ENCODE measurements at places on chromosomes 4 and X.

DNA sequence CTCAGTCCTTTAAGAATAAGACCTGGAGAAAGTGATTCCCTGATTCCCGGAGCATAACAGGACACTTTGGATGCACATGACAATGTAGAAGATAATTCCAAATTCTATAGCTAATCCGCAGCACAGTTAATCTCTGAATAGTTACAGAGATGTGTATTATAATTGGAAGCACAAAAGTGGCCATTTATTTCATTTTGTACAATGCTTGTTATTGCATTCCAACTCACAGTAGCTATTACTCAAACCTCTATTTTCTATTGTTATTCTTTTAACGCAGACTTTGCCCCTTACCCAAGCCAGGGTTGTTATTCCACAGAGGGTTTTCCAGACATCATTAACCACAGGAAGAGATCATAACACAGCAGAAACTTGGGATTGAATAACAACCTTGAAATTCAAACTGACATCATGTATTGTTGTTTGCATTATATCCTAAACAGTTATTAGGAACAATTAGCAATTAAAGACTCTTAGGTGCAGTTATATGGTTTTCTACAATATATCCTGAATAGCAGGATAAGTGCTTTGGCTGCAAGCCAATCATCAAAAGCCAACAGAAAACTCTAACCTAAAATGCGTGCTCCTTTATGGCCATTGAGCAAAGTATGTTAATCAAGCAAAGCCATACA, 984.0 kb upstream of the TENM3 start:
- no peak for DNase-seq

DNA sequence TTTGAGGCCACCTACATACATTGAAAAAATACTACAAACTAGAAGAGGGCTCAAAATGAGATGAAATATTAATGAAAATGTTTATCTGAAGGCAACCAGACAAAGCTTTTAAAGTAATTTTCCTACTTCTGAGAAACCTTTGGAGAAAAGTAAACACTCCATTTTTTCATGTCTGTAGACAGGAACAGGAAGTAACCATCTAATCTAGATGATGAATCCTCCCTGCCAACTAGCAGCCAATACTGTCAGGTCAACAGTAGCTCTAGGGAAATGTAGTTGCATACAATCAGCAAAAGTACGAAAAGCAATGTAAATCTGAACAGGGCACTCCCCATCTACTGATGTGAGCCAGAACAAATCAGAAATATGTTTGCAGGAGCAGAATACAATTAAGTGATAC, 49.0 kb downstream of the AMMECR1 start:
- no peak for DNase-seq

DNA sequence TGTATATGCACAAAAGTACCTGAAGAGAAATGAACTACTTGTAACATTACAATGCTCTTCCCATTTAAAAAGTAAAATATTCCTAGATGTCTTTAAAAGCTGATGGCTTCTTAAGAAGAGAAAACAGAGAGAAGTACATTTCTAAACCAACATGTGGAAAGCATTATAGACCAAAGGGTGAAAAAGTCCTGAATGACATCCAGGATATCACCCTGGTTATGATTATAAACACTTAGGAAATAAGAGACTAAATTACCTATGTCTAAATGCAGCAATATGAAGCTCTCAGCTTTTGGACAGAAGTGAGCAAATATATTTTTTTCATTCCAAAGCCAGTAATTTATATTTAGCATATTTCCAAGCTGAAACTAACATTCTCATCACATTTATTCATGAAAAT, 21.7 kb upstream of the EGFL6 start:
- DNase-seq, result no peak

- DNase-seq, result no peak
Measured at GRCh38 chr4:169384779-169385178, 114.0 kb upstream of the SH3RF1 start.

DNA sequence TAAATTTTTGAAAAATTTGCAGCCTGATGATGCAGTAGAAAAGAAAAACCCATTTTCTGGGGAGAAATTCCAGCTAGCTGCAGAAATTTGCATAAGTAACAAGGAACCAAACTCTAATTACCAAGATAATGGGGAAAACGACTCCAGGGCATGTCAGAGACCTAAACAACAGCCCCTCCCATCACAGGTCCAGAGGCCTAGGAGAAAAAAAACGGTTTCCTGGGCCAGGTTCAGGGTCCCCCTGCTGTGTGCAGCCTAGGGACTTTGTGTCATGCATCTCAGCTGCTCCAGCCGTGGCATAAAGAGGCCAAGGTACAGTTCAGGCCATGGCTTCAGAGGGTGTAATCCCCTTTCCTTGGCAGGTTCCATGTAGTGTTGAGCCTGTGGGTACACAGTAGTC, 733.7 kb upstream of the CT83 start:
- no peak for DNase-seq

DNA sequence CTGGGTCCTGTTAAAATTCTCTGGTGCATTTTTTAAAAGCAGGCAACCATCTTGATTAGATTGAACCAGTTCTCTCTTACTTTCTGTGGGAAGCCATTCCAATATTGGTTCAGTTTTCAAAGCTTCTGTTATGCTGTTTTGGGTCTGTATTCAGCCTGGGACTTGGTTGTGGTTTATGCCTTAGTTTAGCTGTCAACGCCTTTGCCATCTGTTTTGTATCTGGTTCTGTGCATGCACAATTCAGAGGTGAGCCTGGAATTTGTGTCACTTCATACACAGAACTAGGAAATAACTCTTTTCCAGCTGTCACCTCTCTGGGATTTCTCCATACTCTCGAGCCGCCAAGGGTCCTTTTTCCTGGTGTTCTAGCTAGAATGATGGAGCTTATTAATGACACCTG, 46.2 kb downstream of the STAP1 start:
- DNase-seq, result no peak

- DNase-seq, result no peak
Measured at GRCh38 chrX:123487669-123488068, 245.2 kb downstream of the THOC2 start.

DNA sequence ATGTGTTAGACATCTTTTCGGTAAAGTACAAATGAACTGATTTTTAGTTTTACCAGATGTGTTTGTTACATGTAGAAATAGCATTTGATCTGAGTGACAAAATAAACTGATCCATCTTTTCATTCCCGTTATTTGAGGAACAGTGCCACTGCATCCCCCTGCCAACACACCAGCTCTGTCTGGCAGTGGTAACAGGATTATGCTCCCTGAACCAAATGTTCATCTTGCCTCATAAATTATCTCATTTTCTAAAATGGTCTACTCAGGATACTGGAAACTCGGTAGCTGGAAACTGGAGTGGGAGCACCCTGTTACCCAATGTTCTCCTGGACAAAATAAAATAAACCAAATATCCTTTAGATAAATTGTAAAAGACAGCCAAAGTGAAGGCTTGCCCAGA, 171.6 kb downstream of the FAT4 start:
- no peak for DNase-seq

- no peak for DNase-seq
Measured at GRCh38 chr4:85672116-85672515, 197.2 kb downstream of the ARHGAP24 start.

- DNase-seq, result no peak
Measured at GRCh38 chrX:143757887-143758286, 37.3 kb upstream of the SPANXN2 start.

DNA sequence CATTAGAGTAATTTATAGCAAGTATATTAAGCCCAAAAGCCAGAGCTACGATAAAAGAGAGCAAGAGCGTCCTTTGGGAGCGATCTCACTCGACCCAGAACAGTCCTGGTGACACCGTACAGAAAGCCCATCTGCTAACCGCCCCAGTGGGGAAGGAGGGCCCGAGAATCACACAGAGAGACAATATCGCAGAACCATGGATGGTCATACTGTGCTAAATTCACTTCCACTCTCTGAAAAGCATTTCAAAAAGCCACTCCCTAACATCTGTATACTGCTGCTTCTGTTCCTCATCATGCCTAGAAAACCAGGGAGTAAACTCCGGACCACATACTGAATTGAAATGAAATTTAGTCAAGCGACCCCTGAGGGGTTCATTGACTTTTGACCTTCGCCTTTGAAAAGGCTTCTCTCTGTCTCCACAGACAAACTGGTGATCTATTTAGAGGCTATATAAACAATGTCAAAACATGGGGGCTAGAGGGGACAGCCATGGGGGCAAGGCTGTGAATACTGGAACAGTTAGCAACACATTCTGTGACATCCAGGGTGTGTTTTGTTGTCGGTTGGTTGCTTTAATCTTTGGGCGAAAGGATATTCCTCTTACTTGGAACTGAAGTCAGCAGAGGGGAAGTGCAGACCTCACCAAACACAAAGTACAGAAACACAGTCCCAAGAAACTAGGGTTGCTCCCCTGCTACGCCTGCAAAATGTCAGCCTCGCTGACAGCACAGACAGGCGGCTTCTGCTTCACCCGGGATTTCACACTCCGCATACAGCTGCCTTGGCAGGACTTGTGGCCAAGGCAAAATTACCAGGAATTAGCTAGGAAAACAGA, 129.0 kb upstream of the RASGEF1B start:
- no peak for DNase-seq

DNA sequence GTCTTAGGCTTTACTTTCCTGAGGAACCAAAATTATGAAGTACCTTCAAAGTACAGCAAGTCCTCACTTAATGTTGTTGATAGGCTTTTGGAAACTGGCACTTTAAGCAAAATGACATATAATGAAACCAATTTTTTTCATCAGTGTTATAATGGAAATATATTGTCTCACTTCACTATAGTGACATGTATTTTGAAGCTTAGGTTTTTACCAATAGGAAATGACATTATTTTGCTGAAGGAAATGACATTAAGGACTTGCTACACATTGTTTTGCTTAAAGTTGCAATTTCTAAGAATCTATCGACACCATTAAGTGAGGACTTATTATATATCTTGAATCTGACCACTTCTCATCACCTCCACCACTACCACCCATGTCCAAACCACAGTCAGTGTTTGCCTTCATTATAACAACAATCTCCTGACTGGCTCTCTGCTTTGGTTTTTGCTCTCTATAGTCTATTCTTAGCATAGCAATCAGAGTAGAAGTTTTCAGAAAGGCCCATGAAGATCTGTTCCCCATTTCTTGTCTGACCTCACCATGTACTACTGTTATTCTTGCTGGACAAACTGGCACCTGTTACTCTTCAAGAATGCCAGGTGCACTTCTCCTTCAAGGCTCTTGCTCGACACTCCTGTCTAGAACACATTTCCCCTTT, 311.2 kb downstream of the BMPR1B start:
- DNase-seq, result no peak

DNA sequence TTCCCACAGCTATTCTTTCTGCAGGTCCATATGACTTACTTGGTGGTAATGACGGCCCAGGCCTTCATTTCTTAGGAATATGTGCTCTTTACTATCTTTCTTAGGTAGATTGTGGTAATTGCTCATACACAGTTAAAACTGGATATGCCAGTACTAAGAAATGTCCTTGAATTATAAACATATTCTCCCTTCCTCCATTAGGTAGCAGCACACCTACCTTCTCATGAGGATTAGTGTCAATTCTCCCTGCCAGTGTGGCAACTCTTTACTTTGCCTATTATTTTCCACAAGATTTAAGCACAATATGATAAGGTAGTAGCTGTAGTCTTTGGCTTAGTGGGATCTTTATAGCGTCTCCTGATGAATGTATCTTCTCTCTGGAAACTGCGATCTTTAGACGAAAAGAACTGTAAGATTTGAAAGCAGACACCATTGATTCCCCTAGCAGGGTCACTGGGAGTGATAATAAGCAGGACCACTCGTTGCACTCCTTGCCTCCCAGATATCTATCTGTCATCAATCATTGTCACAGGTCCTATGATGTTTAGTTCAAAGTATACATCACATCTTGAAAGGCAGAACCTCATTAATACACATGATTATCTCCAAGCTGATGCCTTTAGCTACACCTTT, 1240.7 kb downstream of the C4orf33 start:
- peak; percentile 0 for DNase-seq

DNA sequence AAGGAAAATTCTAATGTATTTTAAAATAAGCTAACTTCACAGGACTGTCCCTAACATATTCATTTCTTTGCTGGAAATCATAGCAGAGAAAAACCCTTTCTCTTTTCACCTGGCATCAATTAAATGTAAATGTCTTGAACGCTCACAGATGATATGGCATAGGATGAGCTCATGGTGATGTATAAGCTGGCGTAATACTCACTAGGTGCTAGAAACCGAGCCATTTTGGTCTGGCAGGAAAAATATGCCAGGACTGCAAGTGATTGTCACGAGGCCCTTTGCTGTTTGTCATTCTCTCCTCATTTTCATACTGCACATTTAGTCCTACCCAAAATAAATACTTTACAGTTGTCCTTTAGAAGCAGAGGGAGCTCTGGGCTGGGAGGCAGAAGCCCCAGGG, 222.7 kb upstream of the LNX1 start:
- no peak for DNase-seq

DNA sequence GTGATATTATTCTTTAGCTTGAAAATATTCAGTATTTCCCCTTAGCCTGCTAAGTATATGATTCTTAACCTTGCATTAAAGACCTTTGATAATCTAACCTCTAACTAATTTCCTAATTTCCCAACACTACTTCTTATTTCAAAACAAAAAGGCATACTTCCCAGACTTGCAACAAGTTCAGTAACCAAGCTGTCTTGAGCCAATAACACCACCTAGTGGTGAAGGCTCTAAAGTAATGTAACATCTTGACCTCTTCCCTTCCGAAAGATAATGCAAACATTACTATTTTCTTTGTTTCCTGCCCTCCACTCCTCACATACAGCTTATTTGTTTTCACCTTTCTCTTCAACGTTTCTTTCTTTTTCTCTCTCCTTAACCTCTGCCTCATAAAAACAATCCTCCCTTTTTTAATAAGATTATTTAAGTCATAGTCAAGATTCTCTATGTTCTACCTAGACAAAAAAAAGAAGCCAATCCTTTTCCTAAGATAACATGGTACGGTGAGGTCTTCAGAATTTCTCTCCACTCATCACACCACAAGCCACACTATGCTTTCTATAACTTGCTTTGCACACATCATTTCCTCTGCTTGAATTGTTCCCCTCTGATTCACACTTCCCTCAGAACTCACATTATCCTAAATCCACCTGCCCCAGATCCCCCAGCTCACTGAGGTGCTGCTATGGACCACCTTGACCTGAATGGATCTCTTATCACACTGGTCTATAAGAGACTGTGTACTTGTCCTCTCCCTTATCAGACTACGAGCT, 3.5 kb downstream of the FAT1 start:
- DNase-seq, result no peak

DNA sequence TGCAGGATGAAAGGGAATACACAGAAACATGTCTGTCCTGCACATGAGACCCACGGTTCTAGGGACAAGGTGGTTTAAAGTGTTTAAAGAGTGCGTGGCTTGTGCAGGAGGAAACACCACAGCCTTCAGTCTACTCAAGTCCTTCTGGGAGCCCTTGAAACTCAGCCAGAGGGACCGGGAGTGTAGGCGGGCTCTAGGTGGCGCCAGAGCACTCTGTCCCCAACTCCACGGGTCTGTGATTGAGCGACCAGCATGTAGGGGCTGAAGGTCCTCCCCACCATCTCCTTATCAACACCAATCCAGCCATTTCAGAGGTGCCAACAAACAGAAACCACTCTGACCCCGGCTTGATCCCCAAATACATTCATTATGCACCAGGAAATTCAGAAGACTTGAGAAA, 82.0 kb upstream of the CLDN34 start:
- DNase-seq, result peak; percentile 19

Data from amniotic stem cell (primary cell).